ENCODE measurements at places on chromosomes 2 and 18.

- no peak for DNase-seq
Observed at GRCh38 chr2:189679226-189679625, 4.8 kb downstream of the ANKAR start.

DNA sequence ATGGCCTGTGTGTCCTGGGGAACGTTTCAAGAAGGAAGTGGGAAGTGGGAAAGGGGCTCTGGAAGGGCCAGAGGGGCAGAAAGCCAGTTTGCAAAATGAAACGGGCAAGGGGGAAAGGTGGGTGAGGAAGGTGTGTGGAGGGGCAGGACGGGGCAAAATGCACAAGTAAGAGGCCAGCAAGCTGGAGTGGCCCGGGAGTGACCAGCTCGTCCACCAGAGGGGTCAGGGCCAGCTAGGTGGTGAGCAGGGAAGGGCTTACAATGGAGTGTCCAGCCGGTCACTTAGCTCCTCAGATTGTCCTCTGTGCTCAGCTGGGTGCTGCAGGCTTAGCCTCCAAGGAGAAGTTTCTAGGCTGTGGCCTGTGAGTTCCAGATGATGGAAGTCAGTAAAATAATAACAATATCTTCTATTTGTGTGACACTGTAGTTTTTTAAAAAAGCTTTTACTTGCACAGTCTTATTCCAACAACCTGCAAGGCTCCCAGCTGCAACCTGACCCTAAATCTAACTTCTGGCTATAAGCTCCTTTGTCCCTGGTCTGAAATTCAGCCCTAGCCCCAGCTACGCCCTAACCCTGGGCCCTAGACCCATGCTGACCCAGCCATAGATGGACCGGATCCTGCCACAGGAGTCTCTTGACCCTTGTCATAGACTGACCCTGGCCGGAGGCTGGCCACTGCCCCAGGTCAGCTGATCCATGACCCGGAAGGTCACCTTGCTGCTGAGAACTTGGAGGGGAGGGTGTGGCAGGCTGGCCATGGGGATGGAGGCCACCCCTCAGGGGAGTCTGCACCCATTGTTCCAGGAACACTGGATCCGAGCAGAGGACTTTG is 29.2 kb downstream of the MYO7B start:
- no peak for DNase-seq

DNA sequence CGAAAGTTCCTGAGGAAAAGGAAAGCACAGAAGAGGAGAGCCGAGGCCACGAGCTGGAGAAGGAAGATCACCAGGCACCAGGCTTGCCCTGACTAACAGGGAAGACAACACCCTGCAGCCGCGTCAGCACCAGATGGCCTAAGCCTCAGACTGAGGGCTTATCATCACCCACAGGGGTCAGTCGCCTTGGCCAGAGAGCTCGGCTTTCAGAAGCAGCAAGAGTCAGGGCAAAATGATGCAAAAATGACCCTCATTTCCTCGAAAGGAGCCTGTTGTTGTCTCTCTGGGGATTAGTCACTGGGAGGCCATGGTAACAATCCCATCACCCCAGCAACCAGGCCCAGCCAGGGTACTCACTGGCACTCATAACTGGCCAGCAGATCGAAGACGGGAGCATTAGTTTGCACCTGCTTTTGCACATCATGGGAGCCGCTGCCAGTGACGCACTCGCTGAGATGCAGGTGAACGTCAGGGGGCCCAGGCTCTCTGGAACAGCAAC is 42.7 kb upstream of the ZFP36L2 start:
- no peak for DNase-seq

GRCh38 chr2:159711562-159712142 is 654 bp upstream of the MARCHF7 start:
- DNase-seq, result no peak

- DNase-seq, result no peak
Observed at GRCh38 chr2:151795646-151796240, 32.5 kb downstream of the ARL5A start.

DNA sequence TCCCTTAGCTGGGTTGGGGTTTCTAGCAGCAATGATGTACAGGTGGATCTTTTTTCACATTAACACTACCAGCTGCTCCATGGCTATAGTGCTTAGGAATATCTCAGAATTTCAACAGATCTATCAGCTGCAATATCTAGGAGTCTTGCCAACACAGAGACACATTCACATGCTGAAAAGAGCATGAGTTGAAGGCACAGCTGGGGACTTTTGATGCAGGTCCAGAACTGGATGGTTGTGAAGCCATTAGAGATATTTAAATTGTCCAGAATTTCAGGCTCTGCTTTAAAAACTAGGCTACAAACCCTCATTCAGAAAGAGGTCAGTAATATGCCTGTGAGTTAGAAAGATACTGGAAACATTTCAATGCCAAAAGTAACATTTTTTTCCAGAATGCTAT is 122.2 kb upstream of the CCDC195 start:
- no peak for DNase-seq

DNA sequence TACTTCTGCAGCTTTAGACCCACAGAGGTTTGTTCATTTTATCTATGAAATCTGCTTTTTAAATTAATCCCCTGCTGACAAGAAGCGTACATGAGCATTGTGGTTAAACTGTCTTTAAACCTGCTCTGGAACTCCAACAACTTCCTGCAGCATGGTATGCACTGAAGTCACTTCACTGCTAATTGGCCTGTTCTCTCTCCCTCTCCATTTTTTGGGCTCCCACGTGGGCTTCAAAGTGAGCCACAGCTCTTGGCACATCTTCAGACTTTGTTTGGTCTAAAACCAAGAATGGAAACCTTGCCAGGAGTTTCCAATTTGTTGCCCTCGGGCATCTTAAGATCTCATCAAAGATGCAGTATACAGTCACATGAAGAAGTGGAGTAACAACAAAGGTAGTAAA is 311.4 kb downstream of the LRRTM1 start:
- no peak for DNase-seq

GRCh38 chr18:6255116-6255705 is 159.5 kb downstream of the L3MBTL4 start:
- DNase-seq, result no peak

GRCh38 chr2:239630618-239631286 is 229.9 kb upstream of the HDAC4 start:
- no peak for DNase-seq

- DNase-seq, result peak; percentile 67
Observed at GRCh38 chr2:228447266-228447915, 265.9 kb upstream of the SPHKAP start.

DNA sequence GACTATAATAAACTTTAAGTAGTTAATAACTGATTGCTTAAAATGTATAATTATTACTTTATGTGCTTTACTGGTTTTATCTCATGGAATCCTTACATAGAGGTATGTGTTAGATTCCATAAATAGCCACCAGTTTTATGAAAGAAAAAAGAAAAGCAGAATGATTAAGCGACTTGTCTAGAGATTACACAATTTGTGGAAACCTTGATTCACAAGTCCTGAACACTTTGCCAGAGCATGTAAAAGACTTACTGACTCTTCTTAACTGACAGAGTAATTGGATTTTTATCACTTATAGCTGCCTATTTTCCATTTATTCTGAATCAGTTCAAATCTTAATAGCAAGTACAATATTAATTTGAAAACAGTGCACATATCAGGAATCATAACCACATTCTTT is 448.7 kb upstream of the NETO1 start:
- no peak for DNase-seq

DNA sequence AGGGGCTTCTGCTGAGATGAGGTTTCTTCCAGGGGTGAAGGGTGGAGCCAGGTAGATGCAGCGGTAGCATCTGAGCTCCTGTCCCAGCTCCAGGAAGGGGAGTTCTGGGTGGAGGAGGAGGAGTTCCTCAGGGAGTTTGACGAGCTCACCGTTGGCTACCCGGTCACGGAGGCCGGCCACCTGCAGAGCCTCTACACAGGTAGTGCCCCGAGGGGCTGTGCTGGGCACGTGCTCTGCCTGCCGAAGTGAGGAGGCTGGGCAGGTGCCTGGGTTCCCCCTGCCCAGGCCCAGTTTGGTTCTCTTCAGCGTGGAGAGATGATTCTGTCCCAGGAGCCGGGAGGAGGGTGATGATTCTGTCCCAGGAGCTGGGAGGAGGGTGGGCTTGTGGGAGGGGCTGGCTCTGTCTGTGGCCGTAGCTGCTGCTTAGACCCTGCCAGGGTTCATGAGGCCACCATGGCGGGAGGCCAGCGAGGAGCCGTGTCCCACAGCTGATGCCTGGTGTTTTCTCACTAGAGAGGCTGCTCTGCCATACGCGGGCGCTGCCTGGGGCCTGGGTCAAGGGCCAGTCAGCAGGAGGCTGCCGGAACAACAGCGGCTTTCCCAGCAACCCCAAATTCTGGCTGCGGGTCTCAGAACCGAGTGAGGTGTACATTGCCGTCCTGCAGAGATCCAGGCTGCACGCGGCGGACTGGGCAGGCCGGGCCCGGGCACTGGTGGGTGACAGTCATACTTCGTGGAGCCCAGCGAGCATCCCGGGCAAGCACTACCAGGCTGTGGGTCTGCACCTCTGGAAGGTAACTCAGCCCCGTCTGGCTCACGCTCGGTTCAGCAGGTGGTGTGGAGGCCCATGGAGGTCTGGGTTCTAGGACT is 8.2 kb downstream of the CAPN10 start:
- DNase-seq, result no peak

DNA sequence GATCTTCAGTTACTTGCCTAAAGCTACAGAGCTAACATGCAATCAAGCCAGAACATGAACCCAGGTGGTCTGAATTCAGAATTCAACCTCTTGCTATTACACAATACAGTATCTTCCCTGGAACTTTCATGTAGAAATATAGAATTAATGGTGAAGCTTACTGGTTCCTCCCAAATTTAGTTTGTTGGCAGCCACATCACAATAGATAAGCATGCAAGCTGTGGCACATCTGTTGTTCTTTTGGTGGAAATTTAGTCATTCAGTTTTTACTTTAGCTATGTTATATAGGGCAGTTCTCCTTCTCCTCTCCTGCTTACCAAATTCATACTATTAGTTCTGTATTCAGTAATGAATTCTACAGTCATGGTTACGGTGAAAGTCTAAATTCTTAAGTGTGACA is 101.0 kb upstream of the RNF152 start:
- DNase-seq, result no peak

DNA sequence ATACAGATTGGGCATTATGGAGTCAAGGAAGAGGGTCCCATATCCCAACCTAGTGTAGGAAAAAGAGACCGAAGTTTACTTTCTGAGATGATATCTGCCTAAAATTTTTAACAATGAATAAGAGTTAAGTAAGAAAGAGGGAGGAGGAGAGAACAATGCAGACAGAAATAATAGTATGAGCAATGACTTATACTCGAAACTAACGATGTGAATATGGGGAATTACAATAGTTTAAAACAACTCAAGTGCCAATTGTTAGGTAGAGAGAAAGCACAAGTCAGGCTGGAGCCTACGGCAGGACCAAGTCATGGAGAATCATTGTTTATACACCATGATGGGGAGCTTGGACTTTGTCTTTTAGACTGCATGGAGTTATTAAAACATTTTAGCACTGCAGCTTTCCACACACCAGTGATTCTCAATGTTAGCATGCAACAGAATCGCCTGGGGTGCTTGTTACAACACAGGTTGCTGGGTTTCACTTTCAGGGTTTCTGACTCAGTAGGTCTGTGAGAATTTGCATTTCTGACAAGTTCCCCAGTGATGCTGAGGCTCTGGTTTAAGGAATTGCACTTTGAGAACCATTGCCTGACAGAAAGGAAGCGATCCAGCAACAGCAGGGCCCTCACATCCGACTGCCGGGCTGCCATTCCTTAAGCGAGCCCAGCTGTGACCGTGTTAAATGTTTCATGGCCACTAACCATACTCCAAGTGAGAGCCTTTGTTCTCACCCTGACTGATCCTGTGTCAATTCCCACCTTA is 511.2 kb downstream of the DCDC2C start:
- no peak for DNase-seq

GRCh38 chr18:48833701-48834412 is 116.9 kb downstream of the SMAD7 start:
- DNase-seq, result no peak

- no peak for DNase-seq
Observed at GRCh38 chr2:36318547-36318946, 37.0 kb upstream of the CRIM1 start.

GRCh38 chr2:177254433-177255226 is 9.9 kb downstream of the NFE2L2 start:
- no peak for DNase-seq

DNA sequence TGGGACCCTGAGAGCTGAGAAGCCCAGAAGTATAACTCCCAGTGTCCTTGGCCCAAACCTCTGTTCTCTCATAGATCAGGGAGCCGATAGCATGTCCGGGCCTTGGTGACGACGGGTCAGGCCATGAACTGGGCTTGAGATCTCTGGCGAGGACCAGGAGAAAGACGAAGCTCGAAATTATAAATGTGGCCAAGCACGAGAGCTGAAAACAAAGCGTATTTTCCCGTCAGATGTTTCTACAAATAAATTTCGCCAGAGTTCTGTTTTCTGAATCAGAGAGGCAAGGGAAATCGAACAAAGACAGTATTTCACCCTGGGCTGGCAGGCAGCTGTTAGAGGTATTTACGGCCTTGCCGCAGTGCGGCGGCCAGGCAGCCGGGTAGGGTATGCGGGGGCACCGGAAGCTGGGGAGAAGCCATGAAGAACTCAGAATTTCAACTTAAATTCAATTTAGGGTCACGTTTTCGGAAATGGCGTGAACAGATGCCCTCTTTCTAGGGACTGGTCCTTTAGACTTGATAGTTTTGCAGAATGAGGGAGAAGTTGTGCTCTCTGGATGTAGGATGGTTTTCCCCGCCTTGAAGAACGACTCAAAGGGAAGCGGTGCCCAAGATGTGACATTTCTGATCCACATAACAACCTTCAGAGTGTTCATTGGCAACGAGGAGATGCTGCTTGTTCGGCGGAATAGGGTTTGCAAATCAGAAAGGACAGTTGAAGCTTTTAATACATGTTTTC is 9.6 kb downstream of the HOXD8 start:
- DNase-seq, result no peak

DNA sequence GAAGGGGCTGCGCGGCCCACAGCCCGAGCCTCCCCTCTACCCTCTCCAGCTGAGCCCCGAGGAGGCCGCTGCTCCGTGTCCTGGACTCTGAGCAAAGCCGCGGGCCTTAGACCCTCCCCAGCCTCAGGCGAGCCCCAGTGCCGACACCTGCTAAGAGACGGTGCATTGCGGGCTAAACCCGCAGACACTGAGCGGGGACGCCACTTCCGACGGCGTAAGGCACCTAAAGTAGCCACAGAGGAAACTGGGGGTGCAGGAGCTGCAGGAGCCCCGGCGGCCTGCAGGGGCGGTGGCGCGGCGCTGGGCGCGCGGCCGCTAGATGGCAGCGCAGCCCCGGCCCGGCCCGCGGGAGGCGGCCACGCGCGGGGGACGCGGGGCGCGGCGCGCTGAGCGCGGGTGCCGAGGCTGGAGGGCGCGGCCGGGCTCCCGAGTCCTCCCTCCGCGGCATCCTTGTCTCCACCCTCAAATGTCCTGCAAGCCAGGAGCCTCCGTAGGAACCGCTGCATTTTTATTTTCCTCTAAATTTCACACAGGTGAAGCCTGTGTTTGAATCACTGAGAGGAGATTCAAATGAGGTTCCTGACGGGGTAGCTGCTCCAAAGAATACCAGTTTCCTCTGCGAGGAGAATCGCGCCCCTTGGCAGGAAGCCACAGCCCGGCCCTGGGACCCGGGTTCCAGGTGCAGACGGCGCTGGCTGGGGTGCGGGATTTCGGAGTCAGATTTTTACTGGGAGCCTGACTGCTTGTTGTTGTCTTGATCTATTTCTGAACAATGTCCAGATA is 650.5 kb downstream of the GALR1 start:
- DNase-seq, result peak; percentile 60

GRCh38 chr2:117714745-117715417 is 99.6 kb upstream of the DDX18 start:
- no peak for DNase-seq

- DNase-seq, result no peak
Observed at GRCh38 chr2:46142546-46143428, 154.4 kb upstream of the EPAS1 start.

All from NCI-H2081 (cell line).